ENCODE measurements at places on chromosomes 12 and 14. TPM values are rescaled to one million over a fixed set of nuclear protein-coding genes. Genes with fewer than 3 reads are reported as not detected.
A peak's percentile ranks its signal among the peaks of the same experiment; 100 is the strongest.

GRCh38 chr14:87409393-87409792, 583.6 kb downstream of the GALC start:
- H3K4me3 ChIP-seq: no peak overlapping the region
- no peak for DNase-seq
- H3K36me3 ChIP-seq: no peaks in the 10 kb centered on the region

DNA sequence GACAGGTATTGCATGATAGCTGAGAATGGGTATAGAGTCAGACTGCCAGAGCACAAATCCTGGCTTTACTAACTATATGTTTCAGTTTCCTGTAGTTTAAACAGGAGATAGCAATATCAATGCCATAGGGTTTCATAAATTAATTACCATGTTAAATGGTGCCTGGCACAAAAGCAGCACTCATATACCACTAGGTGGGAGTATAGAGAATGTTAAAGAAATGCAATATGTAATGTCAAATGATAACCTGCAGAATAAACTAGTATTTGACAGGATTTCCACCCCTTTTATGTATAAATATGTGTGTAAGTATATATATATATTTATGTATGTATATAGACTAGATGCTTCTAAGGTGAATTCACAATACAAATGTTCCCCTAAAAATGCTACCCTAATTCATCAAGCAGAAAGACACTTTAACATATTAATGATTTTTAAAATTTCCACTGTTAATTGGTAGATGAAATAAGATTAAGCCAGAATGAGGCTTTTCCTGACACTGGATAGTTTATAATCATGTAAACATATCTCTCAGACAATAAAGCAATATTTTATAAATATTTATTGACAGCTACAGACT, 8.6 kb downstream of the WDR89 start:
- H3K4me1 ChIP-seq: no peaks in the 10 kb centered on the region
- H3K27me3 ChIP-seq: no peaks in the 10 kb centered on the region
- DNase-seq: peak; percentile 7
- no peak overlapping the region for H3K4me3 ChIP-seq
- no peak overlapping the region for H3K27ac ChIP-seq

The TROAP gene
- 83.0 TPM for total RNA-seq

GRCh38 chr12:26198742-26199141, 3.4 kb downstream of the SSPN start:
- peaks cover 27% of the 10 kb centered on the region for H3K27me3 ChIP-seq
- no peaks in the 10 kb centered on the region for H3K36me3 ChIP-seq
- H3K27ac ChIP-seq: no peak overlapping the region

DNA sequence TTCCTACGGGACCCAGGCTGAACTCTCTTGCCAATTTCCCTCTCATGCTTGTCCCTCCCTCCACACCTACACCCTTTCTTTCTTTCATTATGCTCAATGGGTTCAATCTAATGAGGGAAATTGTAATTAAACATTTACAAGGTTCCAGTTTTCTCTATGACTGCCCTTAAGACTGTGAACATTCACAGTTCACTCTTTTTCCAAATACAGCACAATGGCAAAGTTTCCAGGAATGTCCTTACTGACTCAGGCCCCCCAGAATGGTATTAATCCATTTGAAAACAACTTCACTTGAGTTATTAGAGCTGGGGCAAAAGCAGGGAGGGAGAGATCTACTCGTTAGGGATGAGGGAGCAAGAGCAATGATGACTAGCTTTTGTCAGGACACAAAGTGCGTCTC, 892.1 kb downstream of the NRXN3 start:
- no peaks in the 10 kb centered on the region for H3K27me3 ChIP-seq
- no peak overlapping the region for H3K27ac ChIP-seq
- DNase-seq: no peak
- no peaks in the 10 kb centered on the region for H3K4me1 ChIP-seq

GRCh38 chr12:118328486-118329330, 44.0 kb downstream of the TAOK3 start:
- no peaks in the 10 kb centered on the region for H3K27me3 ChIP-seq
- DNase-seq: no peak
- no peak overlapping the region for H3K27ac ChIP-seq

The CLEC9A gene
- not detected for total RNA-seq

DNA sequence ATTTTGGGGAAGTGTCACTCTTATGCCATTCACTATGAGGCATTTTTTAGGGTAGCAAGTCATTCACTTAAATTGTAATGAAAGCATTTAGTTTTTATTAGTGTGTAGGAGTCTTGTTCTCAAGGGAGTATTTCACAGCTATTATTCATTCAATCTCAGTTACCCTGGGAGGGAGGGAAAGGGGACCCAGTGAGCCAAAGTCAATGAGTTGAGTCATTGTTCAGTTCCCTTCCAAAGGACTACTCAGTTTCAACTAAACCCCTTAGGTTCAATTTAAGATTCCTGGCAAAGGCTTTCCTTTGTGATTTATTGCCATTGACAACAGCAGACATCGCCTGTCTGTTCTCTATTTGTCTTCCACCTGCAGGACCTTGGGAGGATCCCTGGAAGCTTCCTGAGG, 29.3 kb upstream of the RASSF8 start:
- H3K27me3 ChIP-seq: no peaks in the 10 kb centered on the region
- no peak for DNase-seq
- no peak overlapping the region for H3K4me3 ChIP-seq
- H3K36me3 ChIP-seq: no peaks in the 10 kb centered on the region

GRCh38 chr12:90299666-90300065, 591.0 kb upstream of the ATP2B1 start:
- no peaks in the 10 kb centered on the region for H3K27me3 ChIP-seq
- no peaks in the 10 kb centered on the region for H3K36me3 ChIP-seq
- no peaks in the 10 kb centered on the region for H3K4me1 ChIP-seq
- no peak overlapping the region for H3K4me3 ChIP-seq
- no peak overlapping the region for H3K27ac ChIP-seq

DNA sequence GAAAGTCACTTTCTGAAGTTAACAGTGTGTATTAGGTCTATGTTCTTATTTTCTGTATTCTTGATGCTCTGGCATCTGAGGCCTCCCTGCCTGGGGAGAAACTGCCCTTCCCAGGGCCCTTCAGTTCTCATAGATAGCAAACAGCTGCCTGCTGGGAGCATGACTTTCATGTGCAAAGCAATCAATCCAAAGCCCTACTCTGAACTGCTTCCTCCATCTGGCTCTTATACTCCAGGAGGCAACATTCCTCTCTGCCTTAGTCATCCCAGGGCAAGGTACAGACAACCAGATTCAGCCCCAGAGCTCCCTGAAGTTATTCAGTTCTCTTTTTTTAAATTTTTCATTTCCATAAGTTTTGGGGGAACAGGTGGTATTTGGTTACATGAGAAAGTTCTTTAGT, 41.7 kb upstream of the RIN3 start:
- no peak overlapping the region for H3K4me3 ChIP-seq
- DNase-seq: no peak
- no peak overlapping the region for H3K27ac ChIP-seq
- H3K36me3 ChIP-seq: no peaks in the 10 kb centered on the region
- H3K4me1 ChIP-seq: no peaks in the 10 kb centered on the region

- DNase-seq: no peak
- no peaks in the 10 kb centered on the region for H3K4me1 ChIP-seq
- no peak overlapping the region for H3K4me3 ChIP-seq
Observed at GRCh38 chr12:42261708-42262107, 23.7 kb upstream of the YAF2 start.

DNA sequence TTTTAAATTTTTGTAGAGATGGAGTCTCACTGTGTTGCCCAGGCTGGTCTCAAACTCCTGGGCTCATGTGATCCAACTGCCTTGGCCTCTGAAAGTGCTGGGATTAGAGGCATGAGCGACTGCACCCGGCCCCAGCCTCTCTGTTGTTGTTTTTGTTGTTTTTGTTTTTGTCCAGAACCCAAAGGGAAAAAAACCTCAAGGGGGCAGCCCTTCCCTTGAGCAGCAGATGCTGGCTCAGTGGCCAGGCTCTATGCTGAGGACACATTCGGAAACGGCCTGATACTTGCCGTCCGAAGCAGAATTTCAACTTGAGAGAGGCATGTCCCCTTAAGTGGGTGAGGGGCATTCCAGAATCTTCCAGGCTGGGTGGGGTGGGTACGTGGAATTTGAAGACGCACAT, 6.7 kb downstream of the MVK start:
- no peaks in the 10 kb centered on the region for H3K4me1 ChIP-seq
- no peaks in the 10 kb centered on the region for H3K27me3 ChIP-seq
- H3K4me3 ChIP-seq: no peak overlapping the region

GRCh38 chr14:100011628-100012325, 53.4 kb upstream of the EVL start:
- no peaks in the 10 kb centered on the region for H3K27me3 ChIP-seq
- no peak overlapping the region for H3K4me3 ChIP-seq
- DNase-seq: no peak

DNA sequence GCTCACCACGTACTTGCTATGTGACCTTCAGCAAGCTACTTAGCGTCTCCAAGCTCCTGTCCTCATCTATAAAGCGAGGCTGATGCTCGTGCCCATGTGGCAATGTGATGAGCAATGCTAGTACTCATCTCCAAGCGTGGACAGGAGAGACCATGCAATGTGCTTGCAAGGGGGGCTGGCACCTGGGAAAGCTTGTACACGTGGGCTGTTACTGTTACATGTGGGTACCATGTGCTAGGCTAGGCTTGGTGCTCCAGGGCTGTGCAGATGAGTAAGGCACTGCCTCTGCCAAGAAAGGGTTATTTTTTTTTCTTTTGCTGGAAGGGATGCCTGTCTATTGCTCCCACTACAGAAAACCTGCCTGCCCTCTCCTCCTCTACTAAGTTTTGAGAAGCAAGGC, 46.6 kb downstream of the TSPAN11 start:
- no peak for DNase-seq
- no peaks in the 10 kb centered on the region for H3K36me3 ChIP-seq
- H3K4me1 ChIP-seq: no peaks in the 10 kb centered on the region
- no peak overlapping the region for H3K27ac ChIP-seq
- H3K27me3 ChIP-seq: peaks cover 7% of the 10 kb centered on the region

DNA sequence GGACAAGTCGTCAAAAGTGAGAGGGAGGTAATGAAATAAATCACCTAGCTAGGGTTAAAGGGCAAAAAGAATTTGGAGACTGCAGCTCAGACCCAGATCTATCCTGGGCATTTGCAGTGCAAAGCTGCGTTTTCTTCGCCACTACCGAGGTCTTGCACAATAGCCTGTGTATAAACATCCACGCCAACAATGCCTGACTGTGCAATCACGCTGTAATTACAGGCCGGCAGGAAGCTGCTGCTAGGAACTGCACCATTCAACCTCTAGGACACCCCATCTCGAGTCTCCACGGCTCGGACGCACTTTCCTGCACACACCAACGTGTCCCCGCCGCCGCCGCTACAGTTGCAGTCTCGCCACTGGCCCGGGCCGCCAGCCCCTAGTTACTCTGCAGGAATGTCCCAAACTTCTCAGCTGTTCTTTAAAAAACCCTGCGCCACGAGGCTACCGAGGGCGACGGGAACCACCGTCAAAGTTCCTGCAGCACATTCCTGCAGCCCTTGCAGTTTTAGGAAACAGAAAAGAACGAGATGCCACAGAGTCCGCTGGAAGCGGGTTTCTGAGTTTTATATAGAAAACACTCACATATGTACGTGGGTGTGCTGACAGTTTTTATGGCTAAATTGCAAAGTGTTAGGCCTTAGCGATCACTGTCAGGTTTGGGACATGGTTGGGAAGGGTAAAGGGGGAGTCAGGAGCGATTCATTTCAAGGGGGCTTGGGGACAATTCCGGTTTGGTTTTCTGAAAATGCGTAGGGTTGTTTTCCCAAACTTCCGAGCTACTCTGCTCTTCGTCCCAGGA, 65.6 kb upstream of the PTGR2 start:
- H3K4me1 ChIP-seq: peaks cover 43% of the 10 kb centered on the region
- H3K27me3 ChIP-seq: no peaks in the 10 kb centered on the region
- DNase-seq: peak; percentile 52
- H3K36me3 ChIP-seq: peaks cover 4% of the 10 kb centered on the region

The AEBP2 gene
- total RNA-seq: 18.2 TPM

The PLEKHH1 gene
- 5.7 TPM for total RNA-seq

DNA sequence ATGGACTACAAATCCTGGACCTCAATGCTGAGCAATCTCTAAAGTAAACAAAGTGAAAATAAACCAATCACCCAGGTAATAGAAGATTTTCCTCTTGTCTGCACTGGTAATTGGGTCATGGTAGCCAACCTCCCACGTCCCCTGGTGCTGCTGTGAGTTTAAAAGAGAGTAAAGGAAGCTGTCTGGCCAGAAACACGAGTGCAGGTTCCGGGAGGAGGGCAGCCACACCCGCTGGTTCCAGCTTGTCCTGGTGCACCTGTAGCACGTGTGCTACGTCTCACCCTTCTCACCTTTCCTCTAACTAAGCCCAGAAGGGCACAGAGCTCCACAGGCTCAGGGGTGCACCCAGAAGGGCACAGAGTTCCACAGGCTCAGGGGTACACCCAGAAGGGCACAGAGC, 5.4 kb downstream of the CRACR2A start:
- H3K4me3 ChIP-seq: no peak overlapping the region
- peaks cover 6% of the 10 kb centered on the region for H3K4me1 ChIP-seq
- DNase-seq: no peak
- peaks cover 18% of the 10 kb centered on the region for H3K36me3 ChIP-seq

The KCNK13 gene
- total RNA-seq: not detected

GRCh38 chr14:30005114-30005808, 77.6 kb upstream of the PRKD1 start:
- no peaks in the 10 kb centered on the region for H3K36me3 ChIP-seq
- H3K4me3 ChIP-seq: no peak overlapping the region
- no peak overlapping the region for H3K27ac ChIP-seq
- H3K27me3 ChIP-seq: no peaks in the 10 kb centered on the region
- H3K4me1 ChIP-seq: no peaks in the 10 kb centered on the region
- DNase-seq: peak; percentile 6

The ADCY6 gene
- total RNA-seq: 1.0 TPM

The C12orf60 gene
- total RNA-seq: 1.5 TPM

The PTPN21 gene
- total RNA-seq: 1.9 TPM

DNA sequence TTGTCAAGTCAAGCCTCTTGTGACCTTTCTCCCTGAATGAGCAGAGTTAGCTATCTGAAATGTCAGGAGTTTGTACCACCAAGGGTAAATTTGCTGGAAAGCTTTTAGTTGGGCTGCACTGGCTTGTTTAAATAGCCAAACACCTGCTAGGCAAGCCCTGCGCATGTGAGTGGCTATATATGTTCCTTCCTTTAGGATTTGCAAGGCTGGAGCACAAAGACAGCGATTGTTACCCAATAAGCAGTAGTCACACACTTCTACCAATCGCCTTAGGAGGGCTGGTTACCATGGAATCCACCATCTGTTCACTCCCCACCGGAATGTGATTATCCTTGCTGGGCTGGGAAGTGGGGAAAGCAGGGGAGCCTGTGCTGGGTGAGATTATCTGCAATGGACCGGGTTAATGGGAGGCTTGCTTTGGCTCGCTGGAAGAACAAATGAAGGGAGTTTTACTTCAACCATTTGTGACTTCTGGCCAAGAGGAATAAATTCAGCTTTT, 102.5 kb downstream of the FGD4 start:
- no peak for DNase-seq
- no peaks in the 10 kb centered on the region for H3K36me3 ChIP-seq
- H3K27me3 ChIP-seq: peaks cover 15% of the 10 kb centered on the region
- H3K4me3 ChIP-seq: no peak overlapping the region

- H3K27me3 ChIP-seq: peaks cover 5% of the 10 kb centered on the region
- no peak overlapping the region for H3K4me3 ChIP-seq
- no peak overlapping the region for H3K27ac ChIP-seq
- no peak for DNase-seq
- H3K36me3 ChIP-seq: no peaks in the 10 kb centered on the region
- peaks cover 12% of the 10 kb centered on the region for H3K4me1 ChIP-seq
Observed at GRCh38 chr12:130992979-130993538, 39.4 kb downstream of the ADGRD1 start.
